ENCODE measurements at places on chromosomes 12 and 14.

GRCh38 chr14:89330236-89331002 is 86.6 kb downstream of the FOXN3 start:
- no peak for DNase-seq

DNA sequence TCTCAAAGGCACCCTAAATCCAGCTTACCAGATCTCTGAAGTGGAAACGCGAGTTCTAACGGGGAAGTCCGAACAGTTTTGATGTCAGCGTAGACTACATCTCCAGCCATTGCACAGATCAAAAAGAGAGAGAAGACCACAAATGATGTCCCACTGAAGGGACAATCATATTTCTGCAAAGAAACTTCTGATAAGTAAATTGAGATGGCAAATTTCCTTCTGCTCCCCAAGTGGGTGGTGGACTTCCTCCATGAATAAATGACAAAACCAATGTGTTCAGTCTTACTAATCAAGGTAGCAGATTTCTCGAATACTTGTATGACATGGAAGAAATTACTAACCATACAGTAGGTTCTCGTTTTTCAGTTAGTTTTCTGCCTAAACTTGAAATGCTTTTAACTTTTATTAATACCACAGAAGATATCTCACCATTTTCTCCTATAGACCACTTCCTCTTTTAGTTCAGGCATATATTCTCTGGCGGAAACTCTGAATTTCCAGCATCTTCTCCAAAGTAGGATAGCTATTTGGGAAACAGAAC is at the start of gene CLECL1:
Gene CLECL1 (minus strand): TSS at position 177 of the 541 bp plus-strand sequence.
- no peak for DNase-seq

- no peak for DNase-seq
These were observed at the start of gene DNAJC22 for GRCh38 chr12:49346659-49347310. DNAJC22 (plus strand) TSS chr12:49346888; CDS start chr12:49348873, 1,985 bp downstream.

DNA sequence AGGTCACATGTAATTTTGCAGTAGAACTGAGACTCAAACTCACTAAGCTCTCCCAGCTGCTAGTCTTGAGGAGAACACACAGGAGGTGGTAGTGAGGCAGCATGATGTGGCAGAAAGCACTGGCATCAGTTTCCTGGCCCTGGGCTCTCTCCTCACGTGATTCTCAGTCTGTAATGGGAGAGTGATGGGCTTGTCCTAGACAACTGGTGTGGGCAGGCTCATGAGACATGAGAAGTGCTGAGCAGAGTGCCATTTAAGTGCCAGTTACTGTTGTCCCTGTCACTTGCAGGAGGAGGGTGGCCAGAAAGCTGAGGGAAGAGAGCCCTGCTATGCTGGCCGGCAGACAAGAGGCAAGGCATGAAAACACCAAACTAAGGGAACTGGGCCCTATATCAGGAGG is 48.5 kb upstream of the OVCH1 start:
- no peak for DNase-seq

DNA sequence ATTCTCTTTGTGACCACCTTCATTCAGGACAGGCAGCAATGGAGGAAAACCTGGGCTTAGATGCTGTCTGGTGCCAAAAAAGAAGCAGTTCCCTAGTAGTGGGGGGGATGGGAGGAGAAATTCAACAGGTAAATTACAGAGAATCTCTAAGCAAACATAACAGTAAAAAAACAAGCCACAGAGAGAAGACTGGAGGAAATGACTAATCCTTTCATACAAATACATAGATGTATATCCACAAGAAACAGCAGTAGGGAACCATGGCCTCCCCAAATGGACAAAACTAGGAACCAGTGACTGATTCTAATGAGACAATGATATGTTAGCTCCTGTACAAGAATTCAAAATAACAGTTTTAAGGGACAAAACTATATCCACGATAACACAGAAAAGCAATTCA is 513.0 kb downstream of the NAV3 start:
- no peak for DNase-seq

- DNase-seq, result no peak
These were observed 573.7 kb downstream of the BCL11B start for GRCh38 chr14:98698341-98698740.

DNA sequence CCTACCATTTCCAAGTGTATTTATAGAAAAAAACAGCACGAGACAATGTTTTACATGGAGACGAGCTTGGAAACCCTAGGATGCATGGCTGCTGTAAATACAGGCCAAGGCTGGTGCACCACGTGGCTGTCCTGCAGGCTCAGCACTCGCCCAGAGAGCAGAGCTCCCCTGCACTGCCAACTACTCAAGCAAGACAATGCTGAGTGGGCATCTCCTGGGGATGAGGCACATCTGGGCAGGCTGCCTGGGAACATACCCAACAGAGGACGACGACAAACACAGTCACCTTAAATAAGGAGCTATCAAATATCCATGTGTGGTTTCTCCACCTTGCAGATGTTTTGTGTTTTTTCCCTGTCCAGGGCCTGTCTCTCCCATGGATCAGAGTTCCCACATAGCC is 128.3 kb upstream of the PRMT8 start:
- no peak for DNase-seq

DNA sequence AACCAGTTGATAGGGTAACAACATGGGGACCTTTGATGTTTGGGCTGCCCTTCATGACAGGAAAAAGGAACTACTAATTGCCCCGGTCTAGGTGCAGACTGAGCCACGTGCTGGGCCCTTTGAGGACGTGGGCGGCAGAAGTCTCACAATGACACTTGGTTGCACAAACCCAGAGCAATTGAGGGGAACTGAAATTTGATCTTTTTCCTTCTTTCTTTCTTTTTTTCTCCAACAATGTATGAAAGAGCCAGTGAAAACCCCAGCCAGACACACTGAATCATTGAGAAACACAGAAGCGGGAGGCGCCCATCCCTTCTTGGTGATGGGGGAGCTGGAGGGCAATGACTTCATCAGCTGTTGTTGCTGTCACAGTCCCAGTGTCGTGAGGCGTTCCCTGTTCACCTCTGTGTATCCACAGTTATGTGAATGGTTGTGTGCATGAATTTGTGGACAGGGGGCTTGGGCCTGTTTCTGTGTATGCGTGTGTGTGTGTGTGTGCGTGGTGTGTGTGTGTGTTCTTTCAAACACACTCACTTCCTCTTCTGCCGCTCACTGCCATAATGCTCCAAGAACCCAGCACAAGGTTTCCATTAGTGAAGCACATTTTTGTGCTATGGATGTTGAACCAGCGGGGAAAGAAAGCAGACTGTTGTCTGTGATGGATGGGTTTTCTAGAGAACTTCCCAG is 137.5 kb upstream of the CCND2 start:
- no peak for DNase-seq

- DNase-seq, result no peak
These were observed 32.8 kb downstream of the ABCD2 start for GRCh38 chr12:39586816-39587215.

- no peak for DNase-seq
These were observed 948.2 kb downstream of the BCL11B start for GRCh38 chr14:98323836-98324235.

- no peak for DNase-seq
These were observed 17.3 kb downstream of the GSG1 start for GRCh38 chr12:13085968-13086686.

GRCh38 chr12:58148405-58148804 is 207.0 kb downstream of the ATP23 start:
- peak; percentile 13 for DNase-seq

DNA sequence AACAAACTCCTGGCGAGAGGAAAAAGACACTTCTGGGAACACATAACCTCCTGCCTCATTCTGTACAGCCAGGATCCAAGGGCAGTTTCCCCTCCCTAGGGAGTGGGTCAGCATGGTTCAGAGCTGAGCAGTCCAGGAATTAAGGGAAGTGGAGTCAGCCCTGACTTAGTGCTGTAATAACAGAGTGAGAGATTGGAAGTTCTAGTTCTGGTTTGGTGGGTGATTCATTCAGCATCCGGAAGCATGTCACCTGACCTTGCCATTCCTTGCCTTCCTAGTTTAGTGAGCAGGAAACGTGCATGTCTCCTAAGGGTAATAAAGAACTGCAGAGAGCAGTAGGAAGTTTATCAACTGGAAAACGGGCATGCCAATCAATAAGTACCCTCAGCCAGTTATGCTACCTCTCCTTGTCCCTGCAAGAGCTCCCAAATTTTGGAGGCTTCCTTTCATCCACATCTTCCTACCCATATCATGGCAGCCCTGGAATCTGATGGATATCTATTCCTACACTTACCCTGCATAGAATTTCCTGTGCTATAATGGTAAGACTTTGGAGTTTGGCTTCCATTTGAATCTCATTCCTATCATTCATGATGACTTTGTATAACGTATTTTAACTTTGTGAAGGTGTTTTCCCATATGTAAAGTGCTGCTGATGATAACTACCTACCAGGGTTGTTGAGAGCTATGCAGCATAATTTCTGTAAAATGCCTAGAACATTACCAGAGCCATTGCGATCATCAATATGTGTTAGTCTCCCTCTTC is 28.5 kb upstream of the MAGOHB start:
- DNase-seq, result no peak

DNA sequence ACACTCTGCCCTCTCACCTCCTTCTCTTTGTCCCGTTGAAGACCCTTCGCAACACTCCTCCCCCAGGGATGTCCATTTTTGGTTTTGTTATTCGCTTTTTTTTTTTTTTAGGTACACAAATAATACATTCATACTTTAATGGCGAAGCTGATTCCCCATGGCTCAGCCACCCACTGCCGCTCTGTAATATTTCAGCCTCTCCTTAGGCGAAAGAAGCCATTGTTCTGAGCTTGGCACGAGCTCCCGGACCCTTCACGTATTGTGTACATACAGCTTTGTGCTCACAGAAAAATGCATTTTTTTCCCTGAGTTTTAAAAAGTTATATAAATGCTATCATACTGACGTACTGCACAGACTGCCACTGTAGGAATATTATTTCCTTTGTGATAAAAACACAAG is 115.0 kb downstream of the TMEM132C start:
- DNase-seq, result no peak

DNA sequence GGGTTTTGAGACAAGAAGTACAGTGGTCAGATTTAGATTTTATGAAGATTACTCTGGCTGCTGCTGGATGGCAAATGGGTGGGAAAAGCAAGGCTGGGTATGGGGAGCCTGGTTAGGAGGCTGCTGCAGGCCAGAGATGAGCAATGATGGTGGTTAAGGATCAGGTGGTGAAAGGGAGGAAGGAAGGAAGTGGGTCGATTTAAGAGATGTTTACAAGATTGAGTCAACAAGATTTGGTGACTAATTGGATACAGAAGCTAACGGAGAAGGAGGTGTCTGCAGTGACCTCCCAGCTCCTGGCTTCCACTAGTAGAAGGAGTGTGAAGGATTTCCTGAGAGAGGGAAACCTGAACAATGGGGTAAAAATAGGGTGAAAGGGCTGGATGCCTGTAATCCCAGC is 18.7 kb downstream of the NOS1 start:
- no peak for DNase-seq

DNA sequence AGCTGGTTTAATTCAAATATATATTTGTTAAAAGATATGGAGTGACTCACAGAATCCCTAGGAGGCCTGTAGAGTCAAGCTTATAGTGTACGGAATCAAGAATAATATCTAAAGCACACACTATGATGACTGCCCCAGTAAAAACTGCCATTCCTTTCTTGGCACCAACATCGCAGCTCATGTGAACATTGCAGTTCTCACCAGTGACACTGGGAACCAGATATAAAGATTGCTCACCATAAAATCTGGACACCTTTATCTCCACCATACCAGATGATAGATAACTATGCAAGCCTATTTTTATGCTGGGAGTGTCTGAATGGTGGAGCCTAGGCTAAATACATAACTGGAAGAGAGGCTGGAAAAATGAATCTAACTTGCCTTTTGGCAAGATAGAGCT is 463.9 kb upstream of the TBX3 start:
- DNase-seq, result no peak

- no peak for DNase-seq
These were observed 51.4 kb upstream of the OAS1 start for GRCh38 chr12:112855375-112855774.

DNA sequence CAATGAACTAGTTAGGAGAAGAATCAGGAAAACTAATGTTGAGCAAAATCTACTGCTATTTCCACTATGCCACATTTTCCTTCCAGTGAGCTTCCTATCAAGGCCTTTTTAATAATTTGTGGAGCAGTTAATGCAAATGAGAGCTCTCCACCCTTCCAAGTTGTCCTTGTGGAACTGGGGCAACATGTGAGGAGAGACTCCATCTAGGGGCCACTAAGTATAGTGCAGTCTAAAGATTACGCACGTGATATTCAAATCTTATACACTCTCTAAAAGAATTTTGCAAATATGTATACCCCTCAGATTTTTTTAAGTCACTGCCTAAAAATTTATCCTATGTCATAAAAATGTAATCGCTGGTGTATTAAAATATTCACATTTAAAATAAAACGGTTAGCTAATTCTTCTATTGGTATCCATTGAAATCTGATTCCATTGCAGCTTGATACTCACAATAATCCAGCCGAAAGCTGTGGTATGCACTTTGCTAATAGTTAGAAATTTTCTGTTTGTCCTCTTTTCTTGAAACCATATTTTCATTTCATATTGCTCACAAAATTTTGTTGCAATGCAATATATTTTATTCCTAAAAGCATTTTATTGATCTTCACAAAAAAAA is 100.1 kb downstream of the PAH start:
- no peak for DNase-seq

GRCh38 chr12:96375841-96376604 is 24.2 kb downstream of the CDK17 start:
- no peak for DNase-seq

GRCh38 chr14:101861464-101861863 is 100.0 kb downstream of the PPP2R5C start:
- no peak for DNase-seq

DNA sequence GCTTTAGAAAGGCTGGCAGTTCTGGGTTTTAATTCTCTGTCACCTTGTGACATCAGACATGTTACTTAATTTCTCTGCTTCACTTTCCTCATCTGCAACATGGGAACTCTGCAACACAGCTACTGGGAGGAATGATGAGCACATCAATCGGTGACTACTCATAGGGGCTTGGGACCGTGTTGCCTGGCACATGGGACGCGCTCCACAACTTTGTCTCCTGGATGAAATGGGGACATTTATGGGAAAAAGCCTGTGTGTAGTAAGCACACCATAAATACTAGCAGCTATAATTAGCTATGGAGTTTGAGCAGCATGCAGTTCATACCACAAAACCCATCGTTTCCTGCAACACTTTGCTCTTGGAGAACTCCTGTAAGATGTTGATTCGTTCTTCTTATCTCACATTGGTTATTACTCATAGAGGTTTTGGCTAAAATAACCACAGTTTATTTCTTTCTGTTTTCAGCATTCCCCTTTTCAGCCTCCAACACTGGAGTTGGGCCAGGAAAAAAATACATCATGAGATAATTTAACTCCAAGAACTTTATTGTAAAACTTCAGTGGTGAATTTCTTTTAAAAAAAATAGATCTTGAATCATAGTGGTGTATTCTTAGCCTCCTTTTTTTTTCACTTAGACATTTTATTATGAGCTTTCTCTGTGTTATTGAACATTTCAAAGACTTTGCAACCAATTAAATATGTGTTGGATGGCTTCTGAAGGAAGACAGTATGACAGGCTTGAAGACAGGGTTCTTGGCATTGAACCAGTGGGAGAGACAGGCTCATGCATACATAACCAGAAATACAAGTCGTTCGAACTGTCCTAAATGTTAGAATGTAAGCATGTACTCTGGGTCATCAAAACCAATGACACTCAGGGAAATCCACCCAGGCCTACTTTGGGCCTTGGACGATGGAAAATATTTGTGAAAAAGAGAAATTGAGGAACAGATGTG is 72.7 kb downstream of the RIN3 start:
- DNase-seq, result no peak

GRCh38 chr14:33916663-33917565 is 34.0 kb downstream of the EGLN3 start:
- DNase-seq, result no peak

All from anterior cingulate cortex (tissue), 58 donors.